ENCODE measurements at places on chromosomes 5 and 9. TPM values are rescaled to one million over a fixed set of nuclear protein-coding genes. Genes with fewer than 3 reads are reported as not detected.

DNA sequence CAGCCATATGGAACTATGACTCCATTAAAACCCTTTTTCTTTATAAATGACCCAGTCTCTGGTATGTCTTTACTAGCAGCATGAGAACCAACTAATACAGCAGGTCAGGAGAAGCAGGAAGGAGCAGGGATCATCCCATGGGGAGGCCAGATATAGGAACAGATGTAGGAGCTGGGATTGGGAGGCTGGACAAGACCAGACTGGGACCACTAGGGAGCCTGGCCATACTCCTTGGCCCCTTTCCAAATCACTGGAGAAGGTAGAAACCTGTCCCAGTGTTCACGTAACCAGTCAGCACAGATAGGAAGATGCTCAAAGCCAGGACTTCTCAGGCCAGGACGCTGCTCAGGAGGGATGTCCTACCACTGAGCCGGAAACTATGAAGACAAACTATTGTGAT is 95.5 kb downstream of the LMX1B start:
- DNase-seq: peak; percentile 4

C9 gene
- total RNA-seq: not detected

GRCh38 chr5:43065948-43066798 is 26.1 kb upstream of the ANXA2R start:
- peak; percentile 71 for DNase-seq

DNA sequence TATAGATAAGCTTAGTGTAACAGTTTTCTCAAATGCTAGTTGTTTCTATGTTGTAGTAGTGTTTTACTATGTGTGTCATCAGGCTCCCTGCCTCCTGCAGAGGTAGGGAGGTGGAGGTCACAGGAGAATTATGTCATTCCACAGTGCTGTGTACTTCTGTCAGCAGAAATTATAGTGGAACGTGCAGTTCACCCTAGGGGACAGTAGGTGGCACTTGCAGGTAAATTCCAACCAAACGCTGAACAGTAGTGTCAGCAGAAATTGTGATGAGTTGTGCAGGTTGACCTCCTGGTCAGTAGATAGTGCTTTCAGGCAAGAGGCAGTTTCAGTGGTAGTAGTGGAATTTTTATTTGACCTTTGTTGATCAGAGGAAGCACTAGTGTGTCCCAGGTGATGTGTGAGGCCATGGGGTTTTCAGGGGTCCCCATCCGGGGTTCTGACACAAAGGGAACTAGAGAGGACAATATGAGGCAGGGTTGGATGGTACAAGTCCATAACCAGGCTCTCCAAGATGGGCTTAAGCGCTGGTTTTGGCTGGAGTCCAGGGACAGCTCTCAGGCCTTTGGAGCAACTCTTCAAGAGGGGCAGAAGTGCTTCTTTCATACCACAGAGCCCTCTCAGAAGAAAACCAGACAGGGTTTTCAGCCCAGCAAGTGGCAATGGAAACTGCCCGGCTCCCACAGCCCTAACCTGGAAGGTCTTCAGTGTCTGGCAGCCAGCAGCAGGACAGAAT is 402.9 kb downstream of the CYLC2 start:
- no peak for DNase-seq

- no peak for DNase-seq
Measured at GRCh38 chr9:98380065-98380681, 124.7 kb upstream of the TBC1D2 start.

- no peak for DNase-seq
Measured at GRCh38 chr5:155822177-155822576, 504.8 kb upstream of the SGCD start.

GRCh38 chr9:86077276-86077675 is 22.1 kb downstream of the GOLM1 start:
- no peak for DNase-seq
